ENCODE measurements at places on chromosomes 4 and X.
A peak's percentile ranks its signal among the peaks of the same experiment; 100 is the strongest.

DNA sequence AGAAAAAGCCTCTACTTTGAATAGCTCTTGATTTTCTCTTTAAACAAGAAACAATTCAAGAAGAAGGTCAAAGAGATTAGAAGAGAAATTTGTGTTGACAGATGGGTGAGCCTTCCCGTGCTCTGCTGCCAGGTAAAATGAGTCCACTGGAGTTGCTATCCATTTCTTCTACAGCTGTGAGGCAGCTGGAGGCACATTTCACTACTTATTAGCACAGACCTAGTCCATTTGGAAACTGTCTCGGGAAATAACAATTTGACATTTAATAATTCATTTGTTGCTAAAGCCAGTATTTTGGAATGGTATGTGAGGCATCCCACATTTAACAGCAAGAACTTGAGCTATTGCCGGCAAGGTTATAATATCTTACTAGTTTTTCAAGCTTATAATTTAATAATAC is 396.8 kb upstream of the GRIA3 start:
- no peak for DNase-seq

- DNase-seq = no peak
These were observed 103.7 kb downstream of the RBM47 start for GRCh38 chr4:40525752-40526598.

DNA sequence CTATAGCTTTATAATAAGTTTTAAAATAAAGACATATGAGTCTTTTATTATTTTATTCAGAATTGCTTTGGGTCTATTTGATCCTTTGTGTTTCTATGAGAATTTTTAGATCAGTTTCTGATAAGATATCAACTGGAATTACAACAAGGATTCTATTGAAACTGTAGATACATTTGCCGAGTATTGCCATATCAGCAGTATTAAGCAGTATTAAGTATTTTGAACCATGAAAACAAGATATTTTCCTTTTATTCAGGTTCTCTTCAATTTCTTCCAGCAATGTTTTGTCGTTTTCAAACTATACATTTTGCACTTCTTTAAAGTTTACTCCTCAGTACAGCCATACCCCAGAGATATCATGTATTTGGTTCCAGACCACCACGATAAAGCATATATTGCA is 598.8 kb downstream of the DACH2 start:
- no peak for DNase-seq

- DNase-seq = peak; percentile 18
These were observed 82.9 kb downstream of the PDLIM5 start for GRCh38 chr4:94534401-94535312.

DNA sequence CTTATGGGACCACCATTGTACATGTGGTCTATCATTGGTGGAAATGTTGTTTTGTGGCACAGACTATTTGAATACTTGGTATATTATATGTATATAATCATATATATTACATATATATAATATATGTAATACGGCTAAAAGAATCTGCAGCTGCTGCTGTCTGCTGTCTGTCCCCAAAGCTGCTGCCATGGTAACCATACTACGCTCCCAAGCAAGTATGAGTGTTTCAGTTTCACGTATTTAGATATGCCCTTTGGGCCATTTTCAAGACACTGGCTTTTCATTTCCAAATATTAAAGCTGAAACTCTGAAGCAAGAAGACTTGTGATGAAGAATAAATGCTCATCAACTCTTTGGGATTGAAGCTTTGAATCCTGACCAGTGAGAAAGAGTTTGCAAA is 42.0 kb upstream of the ARSJ start:
- DNase-seq = no peak

- no peak for DNase-seq
These were observed 18.0 kb upstream of the TMSB4X start for GRCh38 chrX:12956704-12957534.

DNA sequence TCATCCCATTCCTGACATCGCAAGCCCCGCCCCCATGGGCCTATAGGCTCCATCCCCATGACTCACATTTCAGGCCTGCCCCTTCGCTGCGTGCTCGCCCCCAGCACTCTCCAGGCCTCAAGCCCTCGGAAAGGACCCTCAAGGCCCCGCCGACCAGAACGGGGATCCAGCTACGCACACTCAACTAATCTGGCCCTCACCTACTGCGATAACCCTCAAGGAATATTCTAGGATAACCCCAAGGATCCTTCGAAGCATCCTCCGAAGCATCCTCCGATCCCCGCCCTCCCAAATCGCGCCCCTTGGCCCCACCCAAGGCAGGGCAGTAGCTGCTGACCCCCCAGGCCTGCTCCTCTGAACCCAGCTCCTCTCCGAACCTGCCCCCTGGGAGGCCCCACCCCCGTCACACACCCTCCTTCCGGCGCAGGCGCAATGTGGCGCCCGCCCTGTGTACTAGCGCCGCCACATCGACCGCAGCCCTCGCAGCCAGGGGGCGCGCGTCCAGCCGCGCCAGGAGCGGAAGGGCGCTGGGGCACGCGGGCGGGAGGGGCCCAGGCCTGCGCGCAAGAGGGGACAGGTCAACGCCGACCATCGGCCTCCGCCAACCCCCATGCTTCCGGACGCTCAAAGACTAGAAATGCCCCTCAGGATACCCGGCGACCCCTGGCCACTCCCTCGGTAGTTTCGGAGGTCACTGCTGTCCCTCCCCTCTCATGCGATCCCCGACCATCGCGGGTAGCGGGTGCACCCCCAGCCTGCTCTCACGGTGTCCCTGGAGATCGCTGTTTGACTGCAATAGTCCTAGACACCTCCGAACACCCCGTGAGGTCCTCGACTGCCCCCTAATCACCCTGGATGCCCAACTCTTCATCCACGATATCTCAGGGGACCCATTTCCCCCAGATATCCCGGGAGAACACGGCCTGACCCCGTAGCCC is 6.4 kb upstream of the MAGIX start:
- DNase-seq = peak; percentile 88

DNA sequence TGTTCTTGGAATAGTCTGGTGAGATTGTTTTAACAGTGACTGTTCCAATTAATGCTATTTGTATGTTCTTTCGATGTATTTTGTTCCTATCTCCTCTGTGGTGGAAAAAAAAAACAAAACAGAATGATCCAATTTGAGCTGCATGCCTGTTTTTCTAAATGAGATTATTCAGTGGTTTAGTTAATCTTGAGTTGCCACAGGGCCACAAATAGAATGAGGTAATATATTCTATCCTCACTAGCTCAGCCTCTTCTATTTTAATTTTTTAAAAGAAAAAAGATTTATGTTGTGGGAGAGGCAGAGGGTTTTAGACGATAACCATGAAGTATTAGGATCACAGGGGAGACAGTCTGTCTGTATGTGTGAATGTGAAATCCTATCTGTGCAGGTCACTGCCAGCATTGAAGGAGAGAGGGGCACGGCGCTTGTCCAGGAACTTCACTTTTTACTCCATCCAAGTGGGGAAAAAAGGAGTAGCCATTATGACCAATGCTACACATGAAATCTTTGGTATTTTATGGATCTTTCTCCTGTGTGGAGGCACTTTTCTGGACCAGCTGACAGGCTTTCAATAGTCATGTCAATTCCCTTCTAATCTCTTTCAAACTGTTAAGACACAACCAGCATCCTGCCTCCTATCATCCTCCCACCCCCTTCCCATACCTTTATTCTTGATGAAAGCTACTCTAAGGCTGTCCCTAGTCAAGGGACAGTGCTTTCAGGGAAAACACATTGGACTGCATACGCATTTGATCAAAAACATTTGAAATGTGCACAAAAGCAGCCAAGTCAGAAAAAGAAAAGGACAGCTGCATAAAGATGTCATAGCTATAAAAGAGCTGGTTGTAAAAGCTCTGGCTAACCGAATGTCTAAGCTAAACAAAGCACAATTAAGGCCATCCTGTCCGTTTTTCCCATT is 1063.8 kb upstream of the INTU start:
- peak; percentile 37 for DNase-seq

DNA sequence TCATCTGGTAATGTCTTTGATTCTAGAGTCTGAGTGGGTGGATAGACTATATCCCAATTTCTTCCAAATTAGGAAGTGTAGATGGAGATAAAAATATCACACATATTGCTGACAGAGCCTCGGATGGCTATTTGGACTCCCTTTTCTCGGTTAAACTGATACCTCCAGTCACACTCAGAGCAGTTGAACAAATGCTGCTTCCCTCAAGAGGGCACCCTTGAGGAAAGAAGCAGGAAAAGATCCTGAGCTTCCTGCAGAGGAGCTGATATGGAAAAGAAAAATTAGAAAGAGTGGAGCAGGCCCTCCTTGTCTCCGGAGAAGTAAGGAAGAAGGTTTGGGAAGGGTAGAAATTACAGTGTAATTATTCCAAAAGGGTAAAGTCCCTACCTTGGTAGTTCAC is 96.2 kb upstream of the CCSER1 start:
- DNase-seq = no peak

GRCh38 chrX:41686788-41687187 is 2.0 kb upstream of the GPR34 start:
- no peak for DNase-seq

- no peak for DNase-seq
These were observed 19.4 kb downstream of the SORBS2 start for GRCh38 chr4:185792384-185793115.

- no peak for DNase-seq
These were observed 485.6 kb upstream of the GALNT7 start for GRCh38 chr4:172683021-172683420.

- no peak for DNase-seq
These were observed 74.9 kb downstream of the METTL14 start for GRCh38 chr4:118760092-118760491.

- DNase-seq = no peak
These were observed 75.9 kb downstream of the MRPL1 start for GRCh38 chr4:77938560-77938959.

DNA sequence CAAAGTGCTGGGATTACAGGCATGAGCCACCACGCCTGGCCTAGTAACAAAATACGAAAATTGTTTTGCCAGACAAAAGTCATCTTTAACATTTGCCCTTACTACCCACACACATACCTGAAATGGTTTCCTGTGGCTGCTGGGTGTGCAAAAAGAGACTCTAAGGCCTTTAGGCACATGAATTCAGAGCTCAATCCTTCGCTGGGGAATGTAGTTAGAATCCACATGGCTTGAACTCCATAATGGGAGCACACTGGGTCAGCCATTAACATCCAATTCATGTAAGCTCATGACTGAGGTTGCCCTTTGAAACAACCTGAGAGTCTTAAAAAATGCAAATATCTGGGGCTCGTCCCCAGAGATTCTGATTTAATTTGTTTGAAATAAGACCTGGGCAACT is 87.8 kb downstream of the HPGD start:
- DNase-seq = no peak

DNA sequence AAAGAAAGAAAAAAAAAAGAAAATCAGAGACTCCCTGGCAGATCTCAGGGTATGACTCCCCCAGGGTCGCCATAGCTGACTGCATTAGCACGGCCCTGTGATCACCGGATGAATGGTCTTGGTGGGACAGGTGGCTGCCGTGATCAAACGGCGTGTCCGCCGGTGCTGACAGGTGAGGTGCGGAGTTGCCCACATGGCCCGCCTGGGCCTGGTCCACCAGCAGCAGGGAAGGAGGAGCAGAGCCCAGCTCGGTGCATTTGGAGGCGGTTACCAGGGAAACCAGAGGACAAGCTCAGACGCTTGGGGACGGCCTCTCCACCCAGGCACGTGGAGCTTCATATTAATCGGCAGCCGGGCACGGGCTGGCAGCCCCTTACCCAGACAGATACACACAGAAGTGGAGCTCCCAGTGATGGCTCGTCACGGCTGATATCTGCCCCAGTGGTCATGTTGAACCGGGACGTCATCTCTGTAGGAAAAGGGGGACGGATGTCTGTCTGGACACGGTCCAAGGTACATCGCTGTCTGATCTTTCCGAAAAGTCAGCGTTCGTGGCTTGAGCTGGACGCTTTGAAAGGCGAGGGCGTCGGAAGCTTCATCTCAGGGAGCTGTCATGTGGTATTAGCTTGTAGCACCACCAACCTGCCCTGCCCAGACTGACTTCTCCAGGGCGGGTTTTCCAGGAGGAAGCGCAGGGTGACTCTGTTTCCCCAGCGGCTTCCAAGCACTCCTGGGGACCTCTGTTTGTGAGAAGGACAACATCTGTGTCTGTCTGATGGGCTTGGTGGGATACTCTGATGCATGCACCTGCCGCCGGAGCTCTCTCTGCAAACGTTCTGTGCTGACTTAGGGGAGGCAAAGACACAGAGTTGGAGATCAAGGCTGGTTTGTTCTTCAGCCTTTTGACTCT is 180.7 kb downstream of the CRLF2 start:
- DNase-seq = no peak

GRCh38 chrX:139842326-139843185 is 90.3 kb downstream of the ATP11C start:
- no peak for DNase-seq

DNA sequence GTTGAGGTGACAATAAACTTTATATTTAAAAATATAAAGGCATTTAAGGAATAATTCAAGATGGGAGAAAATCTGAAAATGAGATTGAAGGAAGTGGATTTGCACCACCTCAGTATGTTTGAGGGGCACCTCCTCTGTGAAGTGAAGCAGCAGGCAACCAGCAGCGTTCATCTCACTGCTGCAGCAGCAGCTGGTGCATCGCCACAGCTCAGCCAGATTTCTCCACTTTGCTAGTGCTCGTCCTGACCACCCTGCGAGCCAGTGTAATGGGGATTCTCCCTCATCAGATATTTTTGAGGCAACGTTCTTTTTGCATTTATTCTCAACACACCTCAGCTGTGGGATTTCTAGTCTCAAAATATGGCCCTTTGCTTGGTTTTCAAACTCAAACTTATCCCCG is 13.9 kb downstream of the LRAT start:
- no peak for DNase-seq

GRCh38 chr4:169239221-169239905 is 31.4 kb downstream of the SH3RF1 start:
- DNase-seq = no peak

- no peak for DNase-seq
These were observed 29.6 kb upstream of the HCCS start for GRCh38 chrX:11081511-11081910.

DNA sequence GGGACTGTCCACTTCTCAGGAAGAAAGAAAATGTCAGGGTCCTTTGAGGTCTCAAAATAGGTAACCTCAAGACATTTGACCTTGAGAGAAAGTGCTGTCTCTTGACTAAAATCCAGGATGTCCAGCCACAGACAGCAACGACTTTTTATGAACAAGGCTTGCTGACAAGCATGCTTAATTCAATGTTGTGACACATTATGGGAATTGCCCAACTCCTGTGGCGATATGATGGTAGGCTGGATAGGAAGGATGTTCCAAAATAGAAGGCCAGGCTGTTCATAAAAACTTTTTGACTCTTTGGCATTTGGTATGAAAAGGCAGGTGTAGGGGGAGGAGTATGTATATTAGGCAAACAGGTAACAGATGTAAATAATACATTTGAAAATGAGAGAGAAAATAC is 50.8 kb upstream of the EDNRA start:
- DNase-seq = no peak

GRCh38 chr4:8861576-8862295 is 9.9 kb downstream of the HMX1 start:
- DNase-seq = no peak

GRCh38 chrX:13697976-13698375 is 9.0 kb downstream of the RAB9A start:
- no peak for DNase-seq

- no peak for DNase-seq
These were observed 1498.0 kb downstream of the STIM2 start for GRCh38 chr4:28358606-28359005.

GRCh38 chr4:148831945-148832344 is 389.7 kb upstream of the NR3C2 start:
- no peak for DNase-seq

- DNase-seq = no peak
These were observed 122.1 kb downstream of the ANKRD50 start for GRCh38 chr4:124590480-124590879.

Data from globus pallidus (tissue), 1 donor.